ENCODE measurements at places on chromosomes 13 and 19.

DNA sequence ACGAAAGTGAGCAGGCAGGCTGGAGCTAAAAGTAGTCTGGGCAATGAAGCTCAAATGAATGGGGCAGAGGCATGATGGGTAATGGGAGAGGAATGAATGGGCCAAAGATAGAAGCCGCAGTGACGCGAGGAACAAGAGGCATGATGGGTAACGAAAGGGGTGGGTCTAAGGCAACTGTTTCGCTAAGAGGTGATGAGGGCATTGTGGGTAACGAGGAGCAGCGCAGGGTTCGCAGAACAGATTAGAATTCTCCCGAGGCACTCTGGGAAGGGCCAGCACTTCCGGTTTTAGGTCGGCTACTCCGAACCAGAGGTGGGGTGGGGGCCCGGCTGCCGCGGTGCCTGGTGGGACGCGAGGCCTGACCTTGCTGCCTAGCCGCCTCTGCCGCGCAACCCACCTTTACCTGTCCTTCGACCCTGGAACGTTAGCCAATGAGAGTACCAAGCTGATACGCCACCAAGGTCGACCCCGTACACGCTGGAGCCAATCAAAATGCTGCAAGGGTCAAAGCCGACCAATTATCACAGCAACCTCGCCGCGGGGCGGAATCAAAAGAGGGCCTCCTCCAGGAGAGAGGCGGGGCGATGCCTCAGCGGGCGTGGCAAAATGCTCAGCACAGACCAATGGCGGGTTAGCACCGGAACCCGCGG, 563 bp upstream of the TOMM40 start:
- H3K36me3 ChIP-seq, result peaks cover 2% of the 10 kb centered on the region
- H3K4me3 ChIP-seq, result peak overlapping the region; percentile 81
- H3K27ac ChIP-seq, result peak overlapping the region; percentile 94
- H3K27me3 ChIP-seq, result no peaks in the 10 kb centered on the region

GRCh38 chr13:42360046-42360574, 88.2 kb downstream of the AKAP11 start:
- no peak for DNase-seq
- H3K36me3 ChIP-seq, result no peaks in the 10 kb centered on the region
- no peaks in the 10 kb centered on the region for H3K27me3 ChIP-seq
- H3K4me1 ChIP-seq, result no peaks in the 10 kb centered on the region

DNA sequence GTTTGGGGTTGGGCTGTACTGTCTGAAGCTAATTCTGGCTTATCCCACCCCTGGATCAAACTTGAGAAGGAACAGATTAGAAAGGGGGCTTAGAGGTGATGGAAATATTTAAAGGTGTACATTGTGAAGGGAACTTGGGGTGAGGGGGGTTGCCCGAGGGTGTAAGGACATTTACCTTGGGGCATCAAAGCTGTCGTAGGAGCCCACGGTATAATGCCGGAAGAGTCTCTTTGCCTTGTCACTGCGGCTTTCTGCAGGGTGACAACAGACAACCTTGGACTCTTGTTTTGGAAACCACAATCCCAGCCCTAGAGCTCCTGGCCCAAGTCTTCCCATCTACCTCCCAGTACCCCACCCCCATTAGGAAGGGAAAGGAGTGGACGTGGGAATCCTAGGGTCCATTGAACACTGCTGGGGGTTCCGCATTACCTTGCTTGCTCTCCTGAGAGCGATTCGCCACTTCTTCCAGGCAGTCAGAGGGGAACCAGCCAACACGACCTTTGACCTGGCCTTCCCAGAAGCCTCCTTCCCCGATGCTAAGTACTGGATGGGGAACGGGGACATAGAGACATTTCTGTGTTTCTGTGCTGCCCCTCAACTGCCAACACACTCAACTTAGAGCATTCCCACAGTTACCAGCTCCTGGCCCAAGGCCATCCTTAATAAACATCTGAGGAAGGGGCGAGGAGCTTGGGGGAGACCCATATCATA, 22.0 kb downstream of the SHANK1 start:
- H3K4me1 ChIP-seq, result no peaks in the 10 kb centered on the region
- H3K4me3 ChIP-seq, result no peak overlapping the region
- peaks cover 33% of the 10 kb centered on the region for H3K27me3 ChIP-seq
- H3K36me3 ChIP-seq, result no peaks in the 10 kb centered on the region
- no peak overlapping the region for H3K27ac ChIP-seq

GRCh38 chr13:31965361-31966066, 66.1 kb upstream of the FRY start:
- no peaks in the 10 kb centered on the region for H3K4me1 ChIP-seq
- H3K27ac ChIP-seq, result no peak overlapping the region
- H3K4me3 ChIP-seq, result no peak overlapping the region
- no peaks in the 10 kb centered on the region for H3K27me3 ChIP-seq
- DNase-seq, result no peak

DNA sequence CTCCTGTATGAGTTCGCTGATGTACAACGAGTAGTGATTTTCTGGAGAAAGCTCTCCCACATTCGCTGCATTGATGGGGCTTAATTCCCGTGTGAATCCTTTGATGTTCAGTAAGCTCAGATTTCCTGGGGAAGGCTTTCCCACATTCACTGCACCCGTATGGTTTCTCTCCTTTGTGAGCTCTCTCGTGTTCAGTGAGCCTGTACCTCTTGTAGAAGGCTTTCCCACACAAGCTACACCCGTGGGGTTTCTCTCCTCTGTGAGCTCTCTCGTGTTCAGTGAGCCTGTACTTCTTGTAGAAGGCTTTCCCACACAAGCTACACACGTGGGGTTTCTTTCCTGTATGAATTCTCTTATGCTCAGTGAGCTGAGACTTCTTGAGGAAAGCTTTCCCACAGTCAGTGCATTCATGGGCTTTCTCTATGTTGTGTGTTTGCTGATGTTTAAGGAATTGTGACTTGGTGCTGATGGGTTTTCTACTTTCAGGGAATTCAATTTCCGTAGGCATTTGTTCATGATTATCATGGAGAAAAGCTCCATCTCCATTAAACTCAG, 3.5 kb upstream of the ZNF577 start:
- peaks cover 45% of the 10 kb centered on the region for H3K36me3 ChIP-seq
- H3K4me1 ChIP-seq, result peaks cover 4% of the 10 kb centered on the region
- no peak for DNase-seq

- no peaks in the 10 kb centered on the region for H3K27me3 ChIP-seq
- no peak for DNase-seq
- no peak overlapping the region for H3K4me3 ChIP-seq
- H3K4me1 ChIP-seq, result no peaks in the 10 kb centered on the region
- no peak overlapping the region for H3K27ac ChIP-seq
These were observed 41.3 kb upstream of the SLC7A9 start for GRCh38 chr19:32910874-32911273.

- no peak overlapping the region for H3K4me3 ChIP-seq
- no peaks in the 10 kb centered on the region for H3K27me3 ChIP-seq
- H3K27ac ChIP-seq, result peak overlapping the region; percentile 94
- no peak for DNase-seq
These were observed 3.4 kb downstream of the RPL36 start for GRCh38 chr19:5693195-5694166.

GRCh38 chr19:33497131-33497777, 24.3 kb downstream of the PEPD start:
- H3K4me3 ChIP-seq, result no peak overlapping the region
- H3K4me1 ChIP-seq, result no peaks in the 10 kb centered on the region
- H3K36me3 ChIP-seq, result peaks cover 22% of the 10 kb centered on the region
- H3K27ac ChIP-seq, result no peak overlapping the region
- no peaks in the 10 kb centered on the region for H3K27me3 ChIP-seq
- no peak for DNase-seq

GRCh38 chr19:3481241-3482090, 1.1 kb upstream of the SMIM24 start:
- no peaks in the 10 kb centered on the region for H3K36me3 ChIP-seq
- peaks cover 52% of the 10 kb centered on the region for H3K27me3 ChIP-seq
- H3K4me1 ChIP-seq, result no peaks in the 10 kb centered on the region
- no peak overlapping the region for H3K27ac ChIP-seq
- H3K4me3 ChIP-seq, result no peak overlapping the region

DNA sequence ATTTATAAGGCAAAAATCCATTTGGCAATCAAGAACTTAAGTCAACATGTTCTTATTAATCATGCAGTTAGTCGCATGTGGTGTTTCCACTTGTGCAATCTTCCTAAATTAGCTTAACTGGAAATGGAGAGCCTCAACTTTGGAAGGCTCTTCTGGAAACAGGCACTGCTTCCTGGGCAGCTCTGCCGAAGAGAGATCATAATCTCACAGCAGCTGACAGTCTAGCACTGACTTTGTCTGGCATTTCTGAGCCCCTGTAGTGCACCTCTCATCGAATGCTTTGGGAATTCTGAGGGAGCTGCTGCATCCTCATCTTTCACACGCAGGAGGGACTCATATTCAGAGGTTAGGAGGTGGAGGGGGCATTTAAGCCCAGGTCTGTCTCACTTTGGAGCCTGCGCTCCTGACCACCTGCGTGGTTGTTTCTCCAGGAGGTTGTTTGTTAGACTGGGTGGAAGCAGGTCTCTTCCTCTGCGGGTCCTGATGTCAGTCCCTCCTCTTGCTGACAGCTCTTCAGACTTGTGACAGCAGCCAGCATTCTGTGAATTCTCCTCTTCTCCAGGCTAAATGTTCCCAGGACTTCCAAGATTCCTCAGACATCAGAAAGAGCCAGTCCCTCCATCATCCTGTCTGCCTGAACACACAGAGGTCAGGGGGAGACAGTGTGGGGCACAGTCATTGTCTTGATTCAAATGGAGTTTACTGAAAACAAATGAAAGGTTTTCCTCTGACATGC, 100.4 kb upstream of the GJB6 start:
- DNase-seq, result no peak
- no peak overlapping the region for H3K4me3 ChIP-seq
- no peaks in the 10 kb centered on the region for H3K36me3 ChIP-seq
- H3K4me1 ChIP-seq, result no peaks in the 10 kb centered on the region
- H3K27ac ChIP-seq, result no peak overlapping the region
- H3K27me3 ChIP-seq, result no peaks in the 10 kb centered on the region

DNA sequence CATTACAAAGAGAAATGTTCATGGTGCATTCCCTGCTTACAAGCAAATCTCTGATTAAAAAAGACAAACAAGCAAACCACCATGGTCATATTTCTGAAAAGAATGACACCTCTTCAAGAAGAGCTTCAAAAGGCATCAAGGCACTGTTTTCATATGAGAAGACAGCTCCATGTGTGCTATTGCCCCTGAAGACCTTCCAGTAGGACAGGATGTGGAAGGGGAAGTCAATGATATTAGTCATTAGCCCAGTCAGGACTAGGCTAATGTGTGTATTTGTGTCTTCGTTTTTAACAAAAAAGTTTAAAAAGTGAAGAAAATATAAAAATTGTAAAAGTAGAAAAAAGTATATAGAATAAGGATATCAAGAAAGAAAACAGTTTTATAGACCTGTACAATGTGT, 534.7 kb upstream of the ARGLU1 start:
- no peak overlapping the region for H3K4me3 ChIP-seq
- H3K36me3 ChIP-seq, result no peaks in the 10 kb centered on the region
- DNase-seq, result no peak
- no peak overlapping the region for H3K27ac ChIP-seq
- no peaks in the 10 kb centered on the region for H3K27me3 ChIP-seq

All from gastrocnemius medialis (tissue), 4 donors.